Stimulated activated CD4-positive, alpha-beta T cell treated with anti-CD3 and anti-CD28 coated beads, Interleukin-12 subunit alpha, Interleukin-12 subunit beta, amount 100 ng/mL, for 48 hours (primary cell): ENCODE measurements at places on chromosomes 3 and 15.

DNA sequence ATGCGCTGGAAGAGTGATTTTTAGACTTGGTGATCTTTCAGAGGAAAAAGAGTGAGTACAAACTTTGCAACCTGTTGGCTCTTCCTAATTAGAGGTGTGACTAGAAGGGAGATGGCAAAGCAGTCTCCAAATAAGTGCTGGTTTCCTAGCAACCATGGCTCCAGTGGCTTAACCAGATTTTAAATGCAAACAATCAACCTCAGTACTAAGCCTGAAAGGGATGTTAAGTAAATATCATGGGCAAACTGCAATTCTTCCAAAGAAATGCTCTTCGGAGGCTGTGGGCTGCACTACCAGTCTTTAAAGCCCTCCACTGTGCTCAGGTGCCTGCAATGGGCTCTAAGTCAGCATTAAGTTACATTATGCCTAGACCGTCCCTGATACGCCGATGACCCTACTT lies 678.1 kb upstream of the CCDC54 start:
- DNase-seq, result no peak

- no peak for DNase-seq
Measured at GRCh38 chr3:176526225-176526624, 671.1 kb downstream of the TBL1XR1 start.

DNA sequence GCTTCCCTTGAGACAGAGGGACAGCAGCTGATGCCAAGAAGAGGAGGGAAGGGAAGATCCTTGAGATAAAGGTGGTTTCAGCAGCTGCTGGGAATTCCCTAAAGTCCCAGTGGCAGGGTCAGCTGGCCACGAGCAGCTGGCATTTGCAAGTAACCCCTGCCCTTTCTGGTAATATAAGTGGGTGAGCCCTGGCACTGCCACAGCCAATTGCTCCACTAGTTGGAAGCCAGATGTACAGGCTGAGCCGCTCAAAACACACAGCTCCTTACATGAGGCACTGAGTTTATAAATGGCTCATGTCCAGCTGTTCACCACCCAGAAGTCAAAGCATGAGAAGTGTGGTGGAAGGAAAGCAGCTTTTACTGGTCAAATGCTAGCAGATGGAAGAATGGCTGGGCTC lies 35.4 kb downstream of the PRR20G start:
- no peak for DNase-seq

- no peak for DNase-seq
Measured at GRCh38 chr3:66703501-66703900, 202.7 kb upstream of the LRIG1 start.

DNA sequence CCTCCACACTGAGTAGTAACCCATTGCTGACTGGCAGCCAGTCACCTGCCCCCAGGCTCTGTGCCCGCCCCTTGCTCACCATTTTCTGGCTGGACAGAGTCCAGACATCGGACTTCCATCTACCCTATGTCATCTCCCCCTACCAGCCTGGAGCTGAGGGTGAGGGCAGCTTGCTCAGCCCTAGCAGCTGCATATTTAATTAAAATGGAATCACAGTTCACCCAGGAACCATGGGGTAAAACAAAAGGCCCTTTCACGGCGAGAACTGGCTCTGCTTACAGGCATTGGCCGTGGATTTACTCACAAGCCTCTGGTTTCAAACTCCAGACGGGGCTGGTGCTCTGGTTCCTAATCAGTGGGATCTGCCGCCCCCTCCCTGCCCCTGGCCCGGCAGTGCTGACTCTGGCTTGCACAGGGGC lies 94.9 kb upstream of the ATP2B2 start:
- no peak for DNase-seq

DNA sequence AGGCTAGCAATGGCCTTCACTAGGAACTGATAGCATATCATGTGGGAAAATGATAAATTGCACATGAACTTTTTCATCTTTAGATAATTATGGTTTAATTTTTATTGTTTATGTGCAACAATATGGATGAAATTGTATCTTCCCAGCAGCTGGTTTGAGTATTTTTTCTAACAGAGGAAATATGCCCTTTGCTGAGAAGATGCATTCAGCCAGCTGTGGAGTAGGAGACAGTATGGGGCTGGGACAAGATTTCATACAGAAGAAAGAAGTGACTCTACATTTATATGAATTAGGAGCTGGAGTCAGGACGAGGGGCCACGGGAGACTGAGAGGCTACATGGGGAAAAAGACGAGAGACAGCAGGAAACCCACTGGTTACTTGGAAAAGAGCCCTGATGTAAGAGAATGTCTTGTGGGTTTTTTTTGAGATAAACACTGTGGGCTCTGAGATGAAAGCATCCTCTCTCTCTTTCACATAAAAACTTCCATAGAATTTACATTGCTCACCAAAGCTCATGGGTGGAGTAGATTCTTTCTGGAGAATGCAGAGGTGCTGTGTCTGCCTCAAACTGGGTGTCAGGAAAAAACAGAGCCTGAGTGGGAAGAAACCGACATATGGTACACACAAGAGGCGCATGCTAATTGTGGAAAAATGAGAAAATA lies 115.2 kb upstream of the PDZRN3 start:
- DNase-seq, result no peak

GRCh38 chr3:65170390-65171042 lies 482.7 kb upstream of the ADAMTS9 start:
- DNase-seq, result no peak

DNA sequence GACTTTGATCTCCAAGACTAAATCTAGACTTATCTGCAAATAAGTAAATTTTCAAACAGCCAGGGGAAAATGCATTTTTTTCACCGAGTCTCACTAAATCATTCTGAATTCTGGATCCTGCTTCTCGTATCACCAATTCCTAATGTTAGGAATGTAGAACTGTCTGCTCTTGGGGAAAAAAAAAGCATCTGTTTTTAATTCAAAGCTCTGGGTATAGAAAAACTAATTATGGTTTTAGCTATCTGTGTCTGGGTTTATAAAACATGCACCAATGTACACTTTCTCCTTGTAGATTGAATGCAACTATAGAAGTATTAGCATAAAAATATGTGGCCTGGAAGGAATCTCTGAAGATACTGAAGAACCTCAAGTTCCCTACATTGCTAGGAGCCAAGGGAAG lies 4.8 kb upstream of the CDAN1 start:
- DNase-seq, result no peak

DNA sequence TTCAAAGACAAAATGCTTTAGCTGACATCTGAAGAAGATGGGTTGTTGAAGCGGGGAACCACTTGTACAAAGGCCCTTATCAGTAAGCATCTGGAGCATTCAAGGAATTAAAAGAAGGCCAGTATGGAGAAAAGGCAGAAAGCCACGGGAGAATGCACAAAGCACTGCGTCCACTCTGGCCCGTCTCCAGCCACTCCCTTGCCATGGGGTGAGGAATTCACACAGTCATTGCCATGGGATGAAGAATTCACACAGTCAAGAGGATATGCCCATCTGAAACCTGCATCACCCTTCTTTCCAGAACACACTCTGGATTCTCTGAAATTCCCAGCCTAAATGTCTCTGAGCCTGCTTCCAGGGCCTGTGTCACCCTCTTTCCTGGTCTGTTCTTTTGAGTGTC lies 26.7 kb upstream of the STAG1 start:
- no peak for DNase-seq

- no peak for DNase-seq
Measured at GRCh38 chr15:48253172-48253571, 47.1 kb downstream of the SLC12A1 start.

DNA sequence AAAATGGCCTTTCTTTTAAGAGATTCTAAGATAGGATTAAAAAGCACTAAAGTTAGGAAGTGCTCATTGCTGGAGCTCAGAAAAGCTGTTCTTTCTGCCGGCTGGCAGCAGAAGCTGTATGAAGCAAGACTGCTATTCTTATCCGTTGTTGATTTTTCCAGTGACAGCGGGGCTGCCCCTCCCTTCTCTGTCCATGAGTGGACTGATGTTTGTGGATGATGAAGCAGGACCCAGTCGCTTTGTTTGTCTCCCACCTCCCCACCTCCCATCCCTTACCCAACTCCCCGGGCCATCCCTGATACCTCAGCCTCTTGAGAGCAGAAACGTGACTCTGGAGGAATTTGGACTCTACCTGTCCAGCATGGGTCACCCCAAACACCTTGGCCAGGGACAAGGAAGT lies 10.3 kb upstream of the MUSTN1 start:
- DNase-seq, result no peak
